ENCODE measurements at places on chromosomes 4 and X. TPM values are rescaled to one million over a fixed set of nuclear protein-coding genes. Genes with fewer than 3 reads are reported as not detected.

Gene CT55
- total RNA-seq = not detected

Gene GLRB
- not detected for total RNA-seq

Gene DOK7
- total RNA-seq = 0.53 TPM

Gene MAP9
- 1.7 TPM for total RNA-seq

- no peak overlapping the region for H3K27ac ChIP-seq
- H3K4me1 ChIP-seq = no peaks in the 10 kb centered on the region
- peak; percentile 19 for DNase-seq
- no peak overlapping the region for H3K4me3 ChIP-seq
- H3K36me3 ChIP-seq = no peaks in the 10 kb centered on the region
These were observed 4.3 kb downstream of the PNCK start for GRCh38 chrX:153669174-153669890.

DNA sequence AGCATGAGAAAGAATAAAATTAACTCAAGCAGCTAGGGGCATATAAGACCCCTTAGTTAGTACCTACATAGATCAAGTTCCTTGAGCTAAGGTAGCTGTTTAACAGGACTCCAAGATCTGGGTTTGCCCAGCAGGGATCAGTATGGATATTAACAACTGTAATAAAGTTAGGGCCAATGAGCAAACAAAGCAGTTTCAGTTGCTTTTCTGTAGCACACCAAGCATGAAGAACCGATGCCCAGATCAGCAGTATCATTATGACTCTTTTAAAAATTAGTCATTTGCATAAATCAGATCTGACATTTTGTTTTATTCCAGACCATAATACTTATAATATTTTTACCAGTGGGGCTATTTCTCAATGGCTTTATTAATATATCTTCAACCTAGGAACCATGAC lies 80.9 kb downstream of the C4orf33 start:
- no peaks in the 10 kb centered on the region for H3K36me3 ChIP-seq
- H3K27ac ChIP-seq = no peak overlapping the region
- DNase-seq = no peak
- H3K4me3 ChIP-seq = no peak overlapping the region

GRCh38 chr4:18069810-18070209 lies 48.3 kb upstream of the LCORL start:
- DNase-seq = no peak
- no peaks in the 10 kb centered on the region for H3K4me1 ChIP-seq
- no peaks in the 10 kb centered on the region for H3K36me3 ChIP-seq
- H3K27ac ChIP-seq = no peak overlapping the region

DNA sequence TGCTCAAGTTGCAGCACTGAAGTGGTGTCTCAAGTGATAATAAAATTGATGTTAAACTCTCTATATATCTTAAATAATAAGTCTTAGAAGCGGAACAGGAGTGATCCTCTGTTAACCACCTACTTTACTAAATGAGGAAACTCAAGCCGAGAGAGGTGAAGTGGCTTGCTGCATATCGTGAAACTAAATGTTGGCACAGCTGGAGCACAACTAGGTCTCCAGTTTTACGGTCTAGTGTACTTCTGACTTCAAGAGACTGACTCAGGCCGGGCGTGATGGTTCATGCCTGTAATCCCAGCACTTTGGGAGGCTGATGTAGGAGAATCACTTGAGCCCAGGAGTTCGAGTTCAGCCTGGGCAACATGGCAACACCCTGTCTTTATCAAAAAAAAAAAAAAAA lies 35.5 kb upstream of the PLS3 start:
- no peak for DNase-seq
- no peak overlapping the region for H3K4me3 ChIP-seq
- H3K36me3 ChIP-seq = no peaks in the 10 kb centered on the region
- no peak overlapping the region for H3K27ac ChIP-seq
- H3K4me1 ChIP-seq = no peaks in the 10 kb centered on the region

Measured in Peyer's patch (tissue), 4 donors.